Aorta (tissue), 5 donors: ENCODE measurements at places on chromosomes 1 and 21. TPM values are rescaled to one million over a fixed set of nuclear protein-coding genes. Genes with fewer than 3 reads are reported as not detected.

GRCh38 chr1:202671399-202671798 is 38.9 kb downstream of the SYT2 start:
- H3K36me3 ChIP-seq: no peaks in the 10 kb centered on the region
- no peak overlapping the region for H3K27ac ChIP-seq
- no peak for DNase-seq
- no peaks in the 10 kb centered on the region for H3K4me1 ChIP-seq
- no peaks in the 10 kb centered on the region for H3K27me3 ChIP-seq
- H3K4me3 ChIP-seq: no peak overlapping the region

DNA sequence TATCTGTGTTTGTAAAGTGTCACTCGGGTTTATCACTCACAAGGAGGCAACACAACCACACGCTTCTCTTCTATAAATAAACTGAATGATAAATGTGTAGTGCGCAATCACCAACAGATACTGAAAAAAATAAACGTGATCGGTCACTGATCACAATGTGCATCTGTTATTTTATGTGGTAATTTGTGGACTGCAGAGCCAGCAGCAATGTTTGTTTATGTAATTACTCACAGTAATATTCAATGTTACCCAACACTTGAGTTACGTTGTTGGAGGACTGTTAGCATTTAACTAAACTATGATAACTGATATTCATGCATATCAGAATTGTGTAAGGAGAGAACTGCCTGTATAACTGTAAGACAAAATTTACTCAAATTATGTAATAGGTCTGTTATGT is 129.6 kb downstream of the USH2A start:
- H3K27ac ChIP-seq: no peak overlapping the region
- no peak overlapping the region for H3K4me3 ChIP-seq
- H3K36me3 ChIP-seq: no peaks in the 10 kb centered on the region
- no peaks in the 10 kb centered on the region for H3K27me3 ChIP-seq

GRCh38 chr21:44366586-44367211 is 13.3 kb downstream of the TRPM2 start:
- H3K4me3 ChIP-seq: no peak overlapping the region
- H3K27me3 ChIP-seq: no peaks in the 10 kb centered on the region
- no peak overlapping the region for H3K27ac ChIP-seq
- peak; percentile 34 for DNase-seq
- H3K36me3 ChIP-seq: no peaks in the 10 kb centered on the region
- no peaks in the 10 kb centered on the region for H3K4me1 ChIP-seq

DNA sequence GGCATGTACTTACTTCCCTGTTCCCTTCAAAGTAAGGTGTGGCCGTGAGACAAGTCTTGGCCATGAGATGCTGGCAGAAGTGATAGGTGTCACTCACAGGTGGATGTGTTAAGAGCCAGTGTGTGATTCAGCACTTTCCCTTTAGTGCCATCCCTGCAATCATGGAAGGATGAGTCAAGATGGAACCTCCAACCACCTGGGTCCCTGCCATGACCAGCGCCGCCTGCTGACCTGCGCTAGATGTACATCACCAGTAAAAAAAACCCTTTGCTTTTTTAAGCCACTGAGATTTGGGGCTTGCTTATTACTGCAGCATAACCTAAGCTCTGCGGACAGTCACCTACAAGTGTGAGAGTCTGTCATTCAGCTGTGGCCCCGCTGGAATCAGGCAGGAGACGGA is 71.7 kb downstream of the TOMM20 start:
- H3K4me3 ChIP-seq: no peak overlapping the region
- H3K27me3 ChIP-seq: no peaks in the 10 kb centered on the region
- no peaks in the 10 kb centered on the region for H3K36me3 ChIP-seq
- no peaks in the 10 kb centered on the region for H3K4me1 ChIP-seq
- no peak for DNase-seq
- H3K27ac ChIP-seq: no peak overlapping the region

GRCh38 chr1:7422966-7423365 is 348.1 kb upstream of the VAMP3 start:
- no peaks in the 10 kb centered on the region for H3K27me3 ChIP-seq
- no peaks in the 10 kb centered on the region for H3K4me1 ChIP-seq
- no peaks in the 10 kb centered on the region for H3K36me3 ChIP-seq
- no peak overlapping the region for H3K4me3 ChIP-seq
- no peak overlapping the region for H3K27ac ChIP-seq

GRCh38 chr1:12461754-12462153 is 156.3 kb downstream of the DHRS3 start:
- H3K27me3 ChIP-seq: no peaks in the 10 kb centered on the region
- H3K4me3 ChIP-seq: no peak overlapping the region
- H3K4me1 ChIP-seq: peaks cover 7% of the 10 kb centered on the region
- H3K36me3 ChIP-seq: no peaks in the 10 kb centered on the region

- peak; percentile 86 for DNase-seq
- no peak overlapping the region for H3K4me3 ChIP-seq
- no peaks in the 10 kb centered on the region for H3K27me3 ChIP-seq
- no peaks in the 10 kb centered on the region for H3K36me3 ChIP-seq
- H3K27ac ChIP-seq: no peak overlapping the region
- no peaks in the 10 kb centered on the region for H3K4me1 ChIP-seq
Measured at GRCh38 chr1:181189691-181190363, 101.3 kb downstream of the IER5 start.

GRCh38 chr21:14223365-14223764 is 7.4 kb downstream of the RBM11 start:
- no peak for DNase-seq
- H3K27ac ChIP-seq: no peak overlapping the region
- H3K4me3 ChIP-seq: no peak overlapping the region
- no peaks in the 10 kb centered on the region for H3K36me3 ChIP-seq
- H3K27me3 ChIP-seq: no peaks in the 10 kb centered on the region
- H3K4me1 ChIP-seq: no peaks in the 10 kb centered on the region

GRCh38 chr1:247408100-247408499 is 7.9 kb upstream of the NLRP3 start:
- H3K36me3 ChIP-seq: no peaks in the 10 kb centered on the region
- no peak overlapping the region for H3K27ac ChIP-seq
- H3K4me1 ChIP-seq: no peaks in the 10 kb centered on the region
- no peaks in the 10 kb centered on the region for H3K27me3 ChIP-seq

DNA sequence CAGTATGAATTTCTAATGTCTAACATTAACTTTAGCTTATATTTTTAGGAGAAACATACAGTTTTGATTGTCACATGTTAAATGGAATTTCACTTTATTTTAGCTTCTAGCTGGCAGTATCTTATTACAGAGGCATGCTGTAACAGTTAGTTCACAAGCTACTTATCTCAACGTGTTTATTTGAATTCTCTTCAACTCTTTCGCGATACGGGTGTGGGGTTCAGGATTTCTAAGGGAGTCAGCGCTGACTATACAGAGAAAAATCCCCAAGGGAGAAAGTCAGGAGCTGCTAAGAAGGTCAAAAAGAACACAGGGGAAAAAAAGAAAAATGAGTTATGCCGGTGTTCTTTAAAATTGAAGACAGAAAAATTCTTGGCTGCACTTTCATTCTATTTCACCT is 296.2 kb downstream of the VAV3 start:
- no peaks in the 10 kb centered on the region for H3K27me3 ChIP-seq
- H3K4me3 ChIP-seq: no peak overlapping the region
- no peaks in the 10 kb centered on the region for H3K4me1 ChIP-seq
- H3K36me3 ChIP-seq: no peaks in the 10 kb centered on the region

- no peaks in the 10 kb centered on the region for H3K27me3 ChIP-seq
- no peak overlapping the region for H3K27ac ChIP-seq
- H3K4me1 ChIP-seq: peaks cover 3% of the 10 kb centered on the region
- H3K36me3 ChIP-seq: no peaks in the 10 kb centered on the region
- DNase-seq: no peak
- no peak overlapping the region for H3K4me3 ChIP-seq
Measured at GRCh38 chr21:33755354-33755753, 113.1 kb downstream of the ITSN1 start.

GRCh38 chr1:225461533-225462428 is 33.9 kb upstream of the LBR start:
- H3K4me3 ChIP-seq: no peak overlapping the region
- peak; percentile 68 for DNase-seq
- H3K27ac ChIP-seq: no peak overlapping the region
- no peaks in the 10 kb centered on the region for H3K4me1 ChIP-seq

DNA sequence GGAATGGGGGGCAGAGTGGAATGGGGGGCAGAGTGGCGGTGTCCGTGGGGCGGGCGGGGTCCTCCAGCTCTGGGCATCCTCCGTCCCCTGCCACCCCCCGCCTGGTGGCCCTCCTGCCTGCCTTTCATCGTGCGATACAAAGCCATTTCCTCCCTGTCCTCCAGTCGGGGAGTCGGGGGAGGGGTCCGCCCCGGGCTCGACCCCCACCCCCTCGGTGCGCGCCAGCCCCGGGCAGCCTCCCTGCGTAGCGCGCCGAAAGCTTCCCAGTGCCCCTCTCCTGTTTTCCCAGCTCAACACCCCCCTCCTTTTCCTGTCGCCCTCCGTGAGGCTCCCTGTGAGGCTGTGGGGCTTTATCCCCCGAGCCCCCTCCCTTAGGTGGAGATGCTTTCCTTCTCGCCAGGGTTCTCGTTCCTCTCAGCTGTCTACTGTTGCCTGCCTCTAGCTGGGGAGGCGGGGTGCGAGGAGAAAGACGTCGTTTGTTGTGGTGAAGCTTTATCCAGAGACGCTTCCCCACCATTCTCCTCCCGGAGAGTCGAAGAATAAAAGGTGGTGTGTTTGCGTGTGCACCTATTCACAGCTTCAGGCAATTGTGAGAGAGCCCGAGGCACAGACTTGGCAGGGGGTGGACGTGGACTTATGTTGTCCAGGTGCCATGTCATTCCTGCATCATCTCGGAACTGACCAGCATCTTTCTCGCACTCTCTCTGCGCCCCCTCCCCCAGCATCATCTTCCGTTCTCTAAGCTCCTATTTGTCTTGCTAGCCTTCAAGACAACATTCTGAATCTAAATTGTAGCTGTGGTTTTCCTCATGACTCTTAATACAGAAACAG is 848 bp downstream of the DNM3 start:
- H3K4me3 ChIP-seq: peak overlapping the region; percentile 35
- H3K36me3 ChIP-seq: no peaks in the 10 kb centered on the region
- no peak for DNase-seq

GRCh38 chr21:35988416-35989137 is 71.7 kb downstream of the SETD4 start:
- H3K4me3 ChIP-seq: no peak overlapping the region
- DNase-seq: no peak
- no peak overlapping the region for H3K27ac ChIP-seq
- no peaks in the 10 kb centered on the region for H3K36me3 ChIP-seq
- no peaks in the 10 kb centered on the region for H3K27me3 ChIP-seq

GRCh38 chr1:220045356-220046051 is 801 bp downstream of the EPRS1 start:
- H3K4me3 ChIP-seq: peak overlapping the region; percentile 74
- DNase-seq: no peak
- no peaks in the 10 kb centered on the region for H3K36me3 ChIP-seq
- H3K4me1 ChIP-seq: no peaks in the 10 kb centered on the region

DNA sequence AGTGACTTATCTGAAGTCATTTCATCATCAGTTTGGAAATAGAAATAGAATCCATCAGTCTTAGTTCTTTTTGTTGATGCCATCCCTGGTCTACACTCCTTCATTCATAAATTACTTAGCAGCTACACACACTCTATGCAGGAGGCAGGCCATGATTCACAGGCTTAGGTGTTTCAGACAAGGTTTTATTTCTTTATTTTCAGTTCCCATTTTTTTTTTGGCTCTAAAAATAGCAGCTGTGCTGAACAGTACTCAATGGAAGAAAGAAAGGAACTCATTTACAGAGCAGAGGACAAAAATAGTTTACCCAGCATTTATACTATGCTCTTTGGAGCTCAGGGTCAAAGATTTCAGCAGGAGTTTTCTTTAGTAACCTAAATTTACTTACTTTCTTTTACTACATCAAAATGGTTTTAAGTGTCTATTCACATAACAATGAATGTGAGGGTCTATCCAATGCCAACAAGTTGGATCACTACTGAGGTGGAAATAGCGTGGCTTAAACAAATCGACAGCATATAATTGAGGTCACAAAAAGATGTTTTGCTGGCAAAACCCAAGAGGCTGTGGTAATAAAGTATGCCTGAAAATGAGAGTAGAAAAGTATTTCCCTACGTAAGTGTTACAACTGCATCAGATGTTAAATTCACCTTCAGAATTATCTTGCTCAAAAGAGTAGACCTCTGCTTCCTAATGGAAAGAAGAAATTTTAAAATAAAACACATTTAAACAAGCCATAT is 7.7 kb downstream of the KRTAP19-8 start:
- H3K4me3 ChIP-seq: no peak overlapping the region
- DNase-seq: no peak
- no peaks in the 10 kb centered on the region for H3K27me3 ChIP-seq
- no peak overlapping the region for H3K27ac ChIP-seq

- no peaks in the 10 kb centered on the region for H3K27me3 ChIP-seq
- no peak overlapping the region for H3K27ac ChIP-seq
- no peaks in the 10 kb centered on the region for H3K4me1 ChIP-seq
- no peaks in the 10 kb centered on the region for H3K36me3 ChIP-seq
- H3K4me3 ChIP-seq: no peak overlapping the region
Measured at GRCh38 chr21:44891631-44892031, 18.1 kb upstream of the PTTG1IP start.

DNA sequence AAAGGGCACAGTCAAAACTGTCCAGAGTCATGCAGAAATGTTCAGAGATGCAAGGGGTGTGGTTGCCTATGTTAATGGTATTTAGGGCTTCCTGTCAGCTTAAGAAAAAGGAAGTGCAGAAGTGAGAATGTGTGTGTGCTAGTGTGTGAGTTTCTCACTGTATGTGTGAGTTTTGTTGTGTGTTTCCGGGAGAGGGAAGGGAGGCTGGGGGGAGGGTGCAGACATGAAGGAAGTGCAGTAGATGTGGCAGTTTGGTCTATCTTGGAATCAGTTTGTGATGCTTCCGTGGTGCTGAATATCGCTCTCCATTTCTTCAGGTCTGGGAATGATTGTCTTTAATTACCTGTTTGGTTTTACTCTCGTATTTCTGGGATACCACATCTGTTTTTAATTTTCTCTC is 16.5 kb upstream of the ATP6V1G3 start:
- H3K27me3 ChIP-seq: no peaks in the 10 kb centered on the region
- H3K4me3 ChIP-seq: no peak overlapping the region
- peak; percentile 69 for DNase-seq
- no peaks in the 10 kb centered on the region for H3K36me3 ChIP-seq

DNA sequence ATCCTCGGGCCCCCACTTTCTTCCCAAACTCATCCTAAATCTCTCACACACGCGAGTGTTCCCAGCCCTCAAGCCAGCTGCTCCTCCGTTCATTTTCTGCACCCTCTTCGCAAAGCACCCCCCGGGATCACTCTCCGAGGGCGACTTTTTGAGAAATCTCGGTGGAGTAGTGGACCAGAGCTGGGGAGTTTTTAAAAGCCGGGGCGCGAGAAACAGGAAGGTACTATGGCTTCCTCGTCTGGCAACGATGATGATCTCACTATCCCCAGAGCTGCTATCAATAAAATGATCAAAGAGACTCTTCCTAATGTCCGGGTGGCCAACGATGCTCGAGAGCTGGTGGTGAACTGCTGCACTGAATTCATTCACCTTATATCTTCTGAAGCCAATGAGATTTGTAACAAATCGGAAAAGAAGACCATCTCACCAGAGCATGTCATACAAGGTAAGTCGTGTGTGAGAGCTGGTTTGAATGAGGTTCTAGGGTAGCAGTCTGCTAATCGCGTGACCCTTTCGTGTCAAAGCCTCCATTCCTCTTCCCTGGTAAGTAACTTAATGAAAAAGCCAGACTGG is 800 bp downstream of the DR1 start:
- no peaks in the 10 kb centered on the region for H3K27me3 ChIP-seq
- no peaks in the 10 kb centered on the region for H3K4me1 ChIP-seq
- H3K27ac ChIP-seq: no peak overlapping the region
- no peak for DNase-seq
- H3K36me3 ChIP-seq: no peaks in the 10 kb centered on the region

The LCE7A gene
- total RNA-seq: not detected

The ALG14 gene
- 3.2 TPM for total RNA-seq

The OR2G2 gene
- not detected for total RNA-seq

The GPR52 gene
- total RNA-seq: 3.4 TPM
